Right ventricle myocardium superior (tissue), 1 donor: ENCODE measurements at places on chromosomes 1 and 21. TPM values are rescaled to one million over a fixed set of nuclear protein-coding genes. Genes with fewer than 3 reads are reported as not detected.
A peak's percentile ranks its signal among the peaks of the same experiment; 100 is the strongest.

Gene CD48
- 0.91 TPM for total RNA-seq

Gene GBP1
- total RNA-seq: 5.7 TPM

Gene PRDM15
- 3.8 TPM for total RNA-seq

Gene NGF
- 4.0 TPM for total RNA-seq

Gene OR14K1
- total RNA-seq: not detected

Gene TNFRSF1B
- 13.7 TPM for total RNA-seq

Gene IL12RB2
- 0.54 TPM for total RNA-seq

Gene OLIG1
- total RNA-seq: 0.59 TPM

Gene CASQ2
- 804 TPM for total RNA-seq

Gene VWA1
- total RNA-seq: 17.1 TPM

Gene THEMIS2
- total RNA-seq: 9.4 TPM

- no peak for DNase-seq
Measured at GRCh38 chr1:215986401-215986800, 419.3 kb downstream of the KCTD3 start.

GRCh38 chr1:21673277-21673780, 4.2 kb upstream of the RAP1GAP start:
- peak; percentile 89 for DNase-seq

- DNase-seq: no peak
Measured at GRCh38 chr1:15151377-15151806, 2.2 kb upstream of the TMEM51 start.

- DNase-seq: no peak
Measured at GRCh38 chr1:174871886-174872285, 127.9 kb upstream of the CACYBP start.

- DNase-seq: no peak
Measured at GRCh38 chr1:33122483-33123178, 41.7 kb downstream of the AZIN2 start.

GRCh38 chr1:117638759-117639158, 32.9 kb downstream of the TENT5C start:
- no peak for DNase-seq

- no peak for DNase-seq
Measured at GRCh38 chr1:83994111-83994510, 4.8 kb downstream of the TTLL7 start.

DNA sequence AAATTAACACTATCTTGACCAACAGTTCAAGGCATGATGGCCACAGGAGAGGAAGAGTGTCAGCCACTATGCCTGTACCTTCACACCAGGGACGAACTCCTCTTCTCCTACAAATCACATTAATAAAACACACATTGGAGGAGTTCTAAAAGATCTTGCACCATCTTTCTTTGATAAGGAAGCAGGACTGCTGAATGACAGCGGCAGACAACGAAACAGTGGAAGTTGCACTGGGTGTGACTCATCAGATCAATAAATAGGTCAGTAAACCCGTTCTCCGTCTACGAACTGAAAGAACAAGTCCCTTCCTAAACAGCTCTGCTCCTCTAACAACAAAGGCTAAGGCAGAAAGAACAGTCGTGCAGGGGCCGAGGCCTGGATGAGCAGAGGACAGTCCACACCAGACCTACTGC, 23.1 kb downstream of the UBE2G2 start:
- no peak for DNase-seq

GRCh38 chr1:182172699-182173098, 111.2 kb upstream of the ZNF648 start:
- no peak for DNase-seq

- DNase-seq: no peak
Measured at GRCh38 chr1:227072991-227073390, 132.9 kb downstream of the COQ8A start.

GRCh38 chr21:20875742-20876141, 122.5 kb upstream of the NCAM2 start:
- DNase-seq: no peak

- DNase-seq: no peak
Measured at GRCh38 chr21:38496224-38496623, 2.1 kb downstream of the ERG start.

DNA sequence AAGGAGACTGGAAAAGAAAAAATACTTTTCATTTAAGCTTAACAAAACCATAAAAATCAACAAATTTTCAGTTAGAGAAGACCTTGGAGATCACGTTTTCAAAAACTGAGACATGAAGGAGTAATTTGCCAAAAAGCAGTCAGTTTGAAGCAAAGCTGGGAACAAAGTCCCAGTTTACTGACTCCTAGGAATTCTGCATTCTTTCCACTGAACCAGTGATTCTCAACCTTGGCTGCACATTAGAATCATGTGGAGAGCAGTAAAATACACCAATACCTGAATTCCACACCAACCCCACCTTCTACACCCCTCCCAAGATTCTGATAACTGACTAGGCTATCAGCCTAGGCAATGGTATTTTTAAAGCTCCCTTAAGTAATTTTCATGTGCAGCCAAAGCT, 73.5 kb downstream of the PRPF38A start:
- no peak for DNase-seq

GRCh38 chr1:5189384-5189783, 535.0 kb downstream of the AJAP1 start:
- no peak for DNase-seq

GRCh38 chr1:227174164-227174563, 144.1 kb downstream of the CDC42BPA start:
- no peak for DNase-seq

- no peak for DNase-seq
Measured at GRCh38 chr1:3553940-3554223, 57.4 kb downstream of the MEGF6 start.

DNA sequence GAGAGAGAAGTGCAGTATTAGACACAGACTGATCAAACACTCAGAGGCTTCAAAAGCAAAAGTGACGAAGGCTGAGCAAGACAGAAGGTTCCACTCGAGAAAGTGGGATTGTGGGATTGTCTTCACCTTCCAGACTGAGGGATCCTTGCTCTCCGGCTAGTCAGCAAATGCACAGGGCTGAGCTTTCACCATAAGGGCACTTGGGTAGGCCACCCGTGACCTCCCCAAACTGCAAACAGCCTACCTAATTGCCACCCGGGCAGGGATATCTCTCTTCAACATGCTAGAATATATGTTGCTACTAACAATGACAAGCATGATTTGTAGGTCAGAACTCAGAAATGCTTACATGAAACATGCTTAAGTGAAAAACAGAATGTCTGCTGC, 35.3 kb upstream of the RIPK4 start:
- no peak for DNase-seq

- DNase-seq: peak; percentile 52
Measured at GRCh38 chr1:164723296-164723798, 164.4 kb downstream of the PBX1 start.

DNA sequence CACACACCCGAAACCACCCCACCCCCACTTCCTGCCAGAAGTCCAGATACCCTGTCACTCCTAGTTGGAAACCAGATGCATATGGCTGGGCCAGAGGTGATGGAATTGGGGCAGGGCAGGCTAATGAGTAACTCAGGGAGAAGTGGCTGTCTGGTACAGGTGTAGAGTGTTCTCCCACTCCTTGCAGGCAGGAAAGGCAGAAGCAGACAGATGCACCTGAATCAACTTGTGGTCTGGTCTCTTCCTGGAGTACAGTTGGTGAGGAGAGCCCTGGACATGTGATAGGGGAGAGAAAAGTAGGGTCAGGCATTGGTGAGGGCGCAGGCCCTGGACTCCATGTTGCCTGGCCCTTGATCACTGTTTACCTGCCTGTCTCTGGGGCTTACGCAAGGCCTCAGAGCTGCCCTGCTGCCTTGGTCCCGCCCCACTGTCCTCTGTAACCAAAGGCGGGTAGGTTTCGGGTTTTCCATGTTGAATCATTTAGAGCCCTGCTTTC, 2.5 kb downstream of the CGN start:
- no peak for DNase-seq

DNA sequence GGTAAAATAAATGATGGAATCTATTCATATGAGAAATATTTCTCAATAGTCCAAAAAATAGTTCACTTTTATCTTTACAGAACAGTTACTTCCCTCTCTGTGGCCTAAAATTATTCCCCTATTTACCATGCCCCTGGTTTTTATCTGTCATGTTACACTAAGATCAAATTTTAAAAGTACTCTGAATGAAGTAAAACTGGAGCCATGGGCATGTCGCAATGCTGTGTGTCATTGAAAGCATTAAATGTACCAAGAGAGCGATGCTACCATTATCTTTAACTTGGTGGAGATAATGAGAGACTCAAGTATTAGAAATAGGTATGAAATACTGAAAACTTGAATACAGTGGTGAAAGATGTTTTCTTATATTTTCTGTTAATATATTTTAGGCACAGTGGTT, 146.2 kb downstream of the KCNT2 start:
- DNase-seq: no peak
